ENCODE measurements at places on chromosomes 11 and 22. TPM values are rescaled to one million over a fixed set of nuclear protein-coding genes. Genes with fewer than 3 reads are reported as not detected.

DNA sequence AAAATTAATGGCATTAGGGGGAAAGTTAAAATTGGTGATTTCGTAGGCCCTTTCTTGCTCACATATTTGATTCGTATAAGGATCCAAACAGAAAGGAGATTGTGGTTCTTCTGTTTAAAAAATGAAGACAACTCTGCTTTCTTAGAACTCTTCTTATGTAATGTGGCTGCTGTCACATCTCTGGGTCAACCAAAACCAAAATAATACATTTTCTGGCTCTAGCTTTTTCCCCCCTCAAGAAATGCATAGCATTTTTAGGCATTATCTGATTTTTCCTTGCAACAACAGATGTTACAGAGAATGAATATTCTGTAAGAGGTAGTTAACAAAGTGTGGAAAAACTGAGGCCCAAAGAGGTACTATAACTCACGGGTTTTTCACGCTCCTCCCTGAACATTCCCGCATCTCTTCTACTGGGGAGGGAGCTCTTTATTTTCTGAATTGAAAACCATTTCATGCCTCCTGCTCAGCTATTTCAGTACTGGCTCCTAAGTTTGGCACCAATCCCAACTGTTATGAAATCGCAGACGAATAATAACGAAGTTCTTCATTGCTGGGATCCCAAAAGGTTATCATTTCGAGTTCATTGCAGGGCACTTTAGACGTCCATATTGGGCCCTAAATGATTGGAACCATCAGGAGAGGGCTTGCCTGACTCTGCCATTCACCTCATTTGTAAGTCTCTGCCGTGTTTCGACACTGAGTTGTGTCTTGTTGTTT is 17.1 kb downstream of the GRAP2 start:
- no peak for DNase-seq

Gene PLAAT4
- 36.7 TPM for total RNA-seq

GRCh38 chr22:32620992-32621391 is 146.4 kb downstream of the FBXO7 start:
- DNase-seq = peak; percentile 30

GRCh38 chr22:35726933-35727332 is 9.3 kb downstream of the APOL5 start:
- no peak for DNase-seq

GRCh38 chr11:19970944-19971343 is 189.3 kb downstream of the DBX1 start:
- no peak for DNase-seq

DNA sequence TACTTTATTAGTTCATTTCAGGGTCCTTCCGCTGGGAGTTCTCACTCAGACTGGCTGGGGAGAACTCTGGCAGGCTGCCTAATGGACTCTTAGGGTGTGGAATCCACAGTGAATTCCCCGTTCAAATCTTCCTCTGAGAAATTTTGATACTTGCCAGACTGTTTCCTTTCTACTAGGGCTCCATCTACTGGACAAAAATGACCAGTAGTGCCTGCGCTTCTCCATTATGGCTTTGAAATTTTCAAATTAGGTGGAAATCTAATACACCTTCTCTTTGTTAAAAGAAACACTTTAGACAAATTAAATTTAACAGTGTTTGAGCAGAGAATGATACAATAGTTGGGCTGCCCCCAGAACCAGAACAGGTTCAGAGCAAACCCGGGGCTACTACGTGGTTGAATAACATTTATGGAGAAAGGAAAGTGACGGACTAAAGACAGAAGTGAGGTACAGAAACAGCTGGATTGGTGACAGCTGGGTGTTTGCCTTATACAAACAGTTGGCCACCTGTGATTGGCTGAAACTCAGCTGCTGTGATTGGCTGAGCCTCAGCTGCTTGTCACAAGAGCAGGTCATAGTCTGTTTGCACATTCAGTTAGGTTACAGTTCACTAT is 52.9 kb upstream of the FDX1 start:
- peak; percentile 87 for DNase-seq
